ENCODE measurements at places on chromosomes 1 and 21.
A peak's percentile ranks its signal among the peaks of the same experiment; 100 is the strongest.

DNA sequence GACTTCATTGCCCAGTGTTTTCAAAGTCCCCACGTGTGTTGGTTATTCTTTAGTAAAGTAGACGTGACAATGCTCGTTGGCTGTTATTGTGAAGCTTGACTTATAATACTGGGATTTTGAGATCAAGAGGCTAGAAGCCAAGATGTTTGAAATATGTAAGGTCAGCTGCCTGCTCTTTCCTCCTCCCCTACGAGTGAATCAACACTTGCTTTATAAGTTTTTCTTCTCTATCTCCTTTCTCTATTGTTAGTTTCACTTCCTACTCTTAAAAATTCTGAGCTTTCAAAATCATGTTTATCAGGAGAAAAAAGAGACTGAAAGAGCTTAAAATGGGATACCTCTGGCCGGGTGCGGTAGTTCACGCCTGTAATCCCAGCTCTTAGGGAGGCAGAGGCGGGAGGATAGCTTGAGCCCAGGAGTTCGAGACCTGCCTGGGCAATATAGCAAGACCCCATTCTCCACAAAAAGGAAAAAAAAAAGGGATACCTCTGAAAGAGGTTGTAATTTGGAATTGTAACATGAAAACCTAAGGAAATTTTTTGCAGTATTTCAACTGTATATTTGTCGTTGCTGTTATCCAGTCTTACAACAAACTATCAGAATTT lies 72.0 kb downstream of the EPB41 start:
- DNase-seq = peak; percentile 10

DNA sequence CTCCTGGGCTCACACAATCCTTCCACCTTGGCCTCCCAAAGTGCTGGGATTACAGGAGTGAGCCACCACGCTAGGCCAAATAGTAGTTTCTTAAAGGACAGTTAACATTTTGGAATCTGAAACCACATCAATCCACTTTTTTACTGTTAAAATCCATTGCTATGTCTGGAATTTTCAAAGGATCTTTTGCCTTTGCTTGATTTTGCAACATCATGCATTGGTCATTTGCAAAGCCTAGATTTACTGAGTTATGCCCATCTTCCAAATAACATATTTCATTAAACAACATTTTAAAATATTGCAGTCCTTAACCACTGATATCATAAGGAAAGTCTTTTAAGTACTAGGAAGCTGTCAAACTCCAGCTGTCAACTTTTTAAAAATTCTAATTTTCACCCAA lies 3.3 kb downstream of the POGZ start:
- no peak for DNase-seq

DNA sequence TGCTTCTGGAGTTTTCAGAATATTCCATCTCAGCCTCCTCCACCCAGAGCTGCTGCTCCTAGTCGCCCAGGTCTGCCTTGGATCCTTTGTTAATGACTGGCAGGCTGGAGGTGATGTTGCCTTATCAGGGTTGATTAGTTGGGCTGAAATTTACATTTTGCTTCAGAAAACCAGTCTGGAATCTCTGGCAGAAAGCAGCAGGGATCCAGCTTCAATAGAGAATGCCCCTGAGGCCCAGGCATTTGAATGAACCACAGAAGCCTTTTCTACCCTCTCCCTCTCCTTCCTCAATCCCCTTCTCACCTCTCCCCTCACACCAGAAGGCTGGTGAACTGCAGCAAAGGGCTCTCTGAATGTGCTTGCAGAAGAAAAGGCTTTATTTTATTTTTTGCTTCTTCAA lies 83.2 kb downstream of the PLXNA2 start:
- DNase-seq = no peak

DNA sequence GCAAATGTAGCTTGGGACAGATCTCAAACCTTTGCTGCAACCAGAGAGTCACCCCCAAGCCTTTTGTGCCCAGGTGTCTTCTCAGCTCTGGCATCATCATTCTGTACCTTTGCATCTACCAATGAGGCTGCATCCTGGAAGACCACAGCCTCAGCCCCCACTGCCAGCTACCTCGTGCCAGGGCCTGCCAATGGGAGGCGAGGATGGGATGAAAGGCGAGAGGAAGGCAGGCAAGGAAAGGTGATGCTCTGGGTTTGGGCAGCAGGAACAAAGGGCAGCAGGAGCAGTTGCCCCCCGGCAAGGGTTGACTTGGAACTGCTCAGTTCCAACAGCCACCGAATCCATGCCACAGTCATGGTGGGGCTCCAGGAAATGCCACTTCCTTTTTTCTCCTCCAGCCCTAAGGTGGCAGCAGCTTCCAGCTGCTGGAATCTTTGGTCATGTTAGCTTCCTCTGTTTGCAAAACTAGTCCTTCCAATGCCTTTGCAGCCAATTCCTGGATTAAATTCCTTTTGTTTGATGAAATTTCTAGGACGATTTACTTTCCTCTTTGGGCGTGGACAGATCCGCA lies 651.6 kb downstream of the NPHP4 start:
- no peak for DNase-seq

GRCh38 chr1:111649648-111650047 lies 30.1 kb downstream of the RAP1A start:
- DNase-seq = no peak

- DNase-seq = no peak
These were observed 7.5 kb downstream of the MIER1 start for GRCh38 chr1:66932291-66932690.

DNA sequence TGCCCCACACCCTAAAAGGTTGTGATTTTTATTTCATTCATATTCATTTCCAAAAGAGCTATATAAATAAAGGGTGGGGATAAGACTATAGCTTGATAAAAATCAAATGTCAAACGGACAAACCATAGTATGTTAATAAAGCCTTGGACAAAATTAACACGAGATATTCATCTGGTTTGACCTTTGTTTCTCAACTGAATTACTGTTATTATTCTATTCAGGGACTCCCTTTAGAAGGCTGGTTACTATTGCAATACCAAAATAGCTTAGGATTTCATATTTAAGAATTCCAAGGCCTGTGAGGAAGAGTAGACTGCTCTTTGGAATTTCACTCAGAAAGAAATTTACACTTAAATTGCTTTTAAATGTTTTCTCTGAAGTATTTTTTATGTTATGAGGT lies 10.2 kb upstream of the PALMD start:
- no peak for DNase-seq

DNA sequence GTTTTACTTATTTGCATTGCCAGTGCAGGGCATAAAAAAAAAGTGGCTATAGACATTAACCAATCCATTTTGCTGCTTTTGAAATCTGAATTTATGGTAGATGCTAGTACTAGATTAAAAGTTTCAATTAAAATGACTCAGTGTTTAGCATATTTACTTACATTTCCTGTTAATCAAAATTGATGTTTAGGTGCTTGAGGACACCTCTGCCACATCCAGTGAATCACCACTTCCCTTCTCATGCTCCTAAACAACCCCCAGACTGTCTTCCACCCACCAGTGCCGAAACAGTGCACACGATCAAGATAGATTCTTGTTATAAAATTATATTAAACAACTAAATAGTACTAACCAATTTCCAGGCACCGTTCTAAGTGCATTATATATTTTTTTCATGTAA lies 32.7 kb downstream of the HSD17B7 start:
- DNase-seq = no peak

DNA sequence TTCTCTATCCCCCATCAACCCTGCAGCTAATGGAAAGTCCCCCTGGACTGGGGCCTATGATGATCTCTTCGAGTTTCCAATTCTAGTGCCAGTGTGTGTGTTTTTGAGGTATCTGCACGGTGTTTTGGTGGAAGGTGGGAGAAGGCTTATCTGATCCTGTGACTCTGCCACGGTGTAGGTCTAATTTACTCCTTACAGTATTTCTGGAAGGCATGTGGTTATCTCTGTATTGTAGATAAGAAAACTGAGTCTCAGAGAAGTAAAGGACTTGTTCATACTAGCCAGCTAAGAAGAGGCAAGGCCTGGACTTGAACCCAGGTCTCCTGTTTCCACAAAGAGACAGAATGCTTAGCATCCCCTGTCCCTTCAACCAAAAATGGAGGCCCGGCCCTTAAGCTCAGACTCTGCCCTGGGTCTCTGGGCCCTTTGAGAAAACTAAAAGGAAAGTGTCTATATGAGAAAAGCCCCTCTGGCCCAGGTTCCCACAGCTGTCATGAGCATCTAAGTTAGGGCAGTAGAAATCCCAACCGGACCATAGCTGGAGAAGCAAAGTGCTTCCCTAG lies 20.3 kb downstream of the RIMS3 start:
- DNase-seq = no peak

Data from germinal center (tissue), 1 donor.